IPS-NIHi11 (cell line): ENCODE measurements at places on chromosomes 16 and 17.
A peak's percentile ranks its signal among the peaks of the same experiment; 100 is the strongest.

DNA sequence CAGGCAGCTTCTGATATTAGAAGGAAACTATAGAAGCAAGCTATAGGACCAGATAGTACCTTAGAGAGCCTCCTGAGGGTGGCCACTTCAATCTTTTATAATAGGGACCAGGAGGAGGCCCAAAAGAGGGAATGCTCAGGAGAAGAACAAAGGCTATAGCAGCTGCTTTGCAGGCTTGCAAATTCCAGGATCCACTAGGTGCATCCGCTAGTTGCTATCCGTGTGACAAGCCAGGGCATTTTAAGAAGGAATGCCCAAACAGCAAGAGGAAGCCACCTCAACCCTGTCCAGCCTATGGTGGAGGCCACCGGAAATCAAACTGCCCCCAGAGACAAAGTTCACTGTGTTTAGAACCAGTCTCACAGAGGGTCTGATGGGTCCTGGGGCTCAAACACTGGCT, 192.6 kb upstream of the KIF2B start:
- no peak for DNase-seq

DNA sequence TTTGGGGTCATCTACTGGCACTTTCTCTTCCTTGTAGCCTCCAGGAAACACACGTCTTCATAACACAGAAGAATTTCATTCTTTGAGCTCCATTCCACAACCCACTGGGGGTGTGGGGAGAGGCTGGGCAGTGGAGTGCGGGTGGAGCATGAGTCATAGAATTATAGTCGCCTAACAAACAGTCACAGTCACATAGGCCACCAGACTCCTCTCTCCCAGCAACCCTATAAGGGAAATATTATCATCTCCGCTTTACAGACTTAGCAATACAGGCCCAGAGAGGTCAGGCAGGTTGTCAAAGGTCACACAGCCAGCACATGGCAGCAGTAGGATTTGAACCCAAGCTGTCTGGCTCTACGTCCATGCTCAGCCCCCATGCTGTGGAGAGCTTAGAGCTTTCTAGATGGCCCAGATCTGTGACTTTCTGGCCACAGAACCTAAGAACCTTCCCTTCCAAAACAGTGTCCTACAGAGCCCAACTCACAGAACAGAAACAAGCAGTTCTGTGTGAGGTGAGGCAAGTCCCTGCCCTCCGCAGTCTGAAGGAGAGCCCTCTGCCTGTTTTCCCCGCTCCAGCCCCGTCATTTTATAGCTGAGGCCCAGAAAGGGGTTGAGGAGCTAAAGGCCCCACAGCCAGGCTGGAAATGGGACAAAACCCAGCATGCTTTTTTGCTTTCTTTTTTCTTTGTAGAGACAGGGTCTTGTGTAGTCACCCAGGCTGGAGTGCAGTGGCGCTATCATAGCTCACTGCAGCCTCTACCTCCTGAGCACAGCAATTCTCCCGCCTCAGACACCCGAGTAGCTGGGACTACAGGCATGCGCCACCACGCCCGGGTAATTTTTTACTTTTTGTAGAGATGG, 10.7 kb upstream of the LITAF start:
- DNase-seq, result no peak

GRCh38 chr16:29675811-29676643, 3.0 kb upstream of the QPRT start:
- peak; percentile 70 for DNase-seq

DNA sequence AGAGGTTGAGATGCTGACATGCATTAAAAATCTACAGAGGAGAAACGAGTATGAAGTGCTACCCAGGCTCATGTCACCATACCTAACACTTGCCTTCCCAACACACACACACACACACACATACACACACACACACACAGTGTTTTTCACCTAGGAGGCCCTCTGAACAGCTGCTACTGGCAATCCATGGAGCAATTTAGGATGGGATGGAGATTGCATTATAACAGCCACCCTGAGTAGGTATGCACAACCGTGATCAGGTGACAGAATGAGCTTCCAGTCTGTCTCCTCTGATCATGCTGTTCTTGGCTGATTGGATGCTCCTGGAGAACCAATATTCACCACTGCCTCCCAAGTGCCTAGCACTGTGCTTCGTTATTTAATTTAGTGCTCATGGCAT, 528.5 kb upstream of the CDH5 start:
- no peak for DNase-seq

DNA sequence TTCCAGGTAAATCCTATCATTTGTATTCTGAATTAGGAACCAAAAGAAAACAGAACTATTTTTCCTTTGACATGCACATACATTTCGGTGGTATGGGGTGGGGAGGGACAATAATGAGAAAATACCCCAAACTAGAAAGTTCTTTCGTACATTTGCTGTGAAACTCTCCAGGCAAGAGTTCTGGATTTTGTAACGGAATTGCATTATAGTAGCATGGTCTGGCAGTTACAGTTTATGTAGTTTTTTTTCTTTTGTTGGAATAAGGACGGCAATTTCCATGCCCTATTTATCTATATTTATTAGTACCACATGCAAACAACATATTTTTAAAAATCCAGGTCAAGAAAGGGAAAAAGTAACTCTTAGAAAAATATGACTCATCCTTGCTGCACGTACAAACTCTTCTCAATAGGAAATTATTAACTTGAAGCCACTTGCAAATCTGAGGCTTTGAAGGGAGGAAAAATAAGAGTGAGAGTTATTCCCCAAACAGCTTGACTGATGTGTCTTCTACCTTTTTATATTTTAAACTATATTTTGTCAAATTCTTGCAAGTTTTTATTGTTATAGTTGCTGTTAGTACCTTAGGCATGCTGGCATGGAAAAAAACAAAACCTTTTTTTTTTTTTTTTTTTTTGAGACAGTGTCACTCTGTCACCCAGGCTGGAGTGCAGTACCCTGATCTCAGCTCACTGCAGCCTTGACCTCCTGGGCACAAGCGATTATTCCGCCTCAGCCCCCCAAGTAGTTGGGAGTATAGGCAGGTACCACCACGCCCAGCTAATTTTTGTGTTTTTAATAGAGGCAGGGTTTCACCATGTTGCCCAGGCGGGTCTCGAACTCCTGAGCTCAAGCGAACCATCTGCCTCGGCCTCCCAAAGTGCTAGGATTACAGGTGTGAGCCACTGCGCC, 69.3 kb downstream of the WWP2 start:
- no peak for DNase-seq

- DNase-seq, result no peak
Measured at GRCh38 chr17:69581061-69581961, 166.8 kb downstream of the MAP2K6 start.
